Stimulated activated CD4-positive, alpha-beta T cell treated with anti-CD3 and anti-CD28 coated beads, Interleukin-2, amount 100 ng/mL, for 48 hours (primary cell): ENCODE measurements at places on chromosomes 12 and 14.

GRCh38 chr12:3558854-3559253, 67.9 kb downstream of the PRMT8 start:
- DNase-seq = no peak

DNA sequence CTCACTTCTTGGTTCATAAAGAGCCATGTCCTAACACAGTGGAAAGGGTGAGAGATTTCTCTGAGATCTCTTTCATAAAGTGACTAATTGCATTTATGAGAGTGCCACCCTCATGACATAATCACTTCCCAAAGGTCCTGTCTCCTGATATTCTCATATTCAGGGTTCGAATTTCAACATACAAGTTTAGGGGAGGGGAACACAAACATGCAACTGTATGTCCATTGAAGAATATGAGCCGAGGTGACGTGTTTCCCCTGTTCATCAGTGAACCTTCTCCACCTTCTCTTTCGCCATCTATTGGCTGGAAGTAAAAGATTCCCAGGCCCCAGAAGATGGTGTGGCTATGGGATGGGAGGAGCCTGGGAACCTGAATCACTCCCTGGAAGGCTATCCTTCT, 354.2 kb upstream of the ATP2B1 start:
- DNase-seq = no peak

DNA sequence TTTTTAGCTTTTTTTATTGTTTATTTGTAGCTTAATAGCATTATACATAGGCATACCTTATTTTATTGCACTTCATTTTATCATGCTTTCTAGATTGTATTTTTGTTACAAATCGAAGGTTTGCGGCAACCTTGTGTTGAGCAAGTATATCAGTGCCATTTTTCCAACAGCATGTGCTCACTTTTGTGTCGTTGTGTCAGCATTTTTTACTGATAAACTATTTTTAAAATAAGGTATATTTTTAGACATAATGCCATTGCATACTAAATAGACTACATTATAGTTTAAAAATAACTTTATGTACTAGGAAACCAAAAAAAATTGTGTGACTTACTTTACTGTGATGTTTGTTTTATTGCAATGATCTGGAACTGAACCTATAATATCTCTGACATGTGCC, 56.2 kb upstream of the RESF1 start:
- no peak for DNase-seq

DNA sequence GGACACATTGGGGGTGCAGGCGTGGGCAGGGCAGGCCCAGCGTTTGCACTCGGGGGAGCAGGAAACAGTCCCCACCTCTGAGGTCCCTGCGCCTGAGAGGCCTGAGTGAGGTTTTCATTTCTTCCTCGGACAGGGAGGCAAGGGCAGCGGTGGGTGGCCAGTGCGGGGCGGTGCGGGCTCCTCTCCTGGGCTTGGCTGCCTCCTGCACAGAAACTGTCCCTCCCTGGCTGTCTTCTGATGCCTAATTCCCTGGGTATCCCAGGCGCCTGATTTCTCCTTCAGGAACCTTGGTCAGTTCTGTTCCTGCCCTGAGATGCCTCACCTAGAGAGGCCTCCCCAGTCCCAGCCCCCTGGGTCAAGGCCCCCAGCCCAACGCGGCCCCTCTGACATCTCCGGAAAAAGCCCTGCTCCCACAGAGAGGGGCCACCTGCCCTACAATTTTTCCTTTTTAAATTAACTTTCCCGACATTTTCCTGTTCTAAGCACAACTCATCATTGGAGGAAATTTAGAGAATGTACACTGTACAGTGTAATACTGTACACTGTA, 260.3 kb downstream of the ADGRD1 start:
- DNase-seq = no peak

DNA sequence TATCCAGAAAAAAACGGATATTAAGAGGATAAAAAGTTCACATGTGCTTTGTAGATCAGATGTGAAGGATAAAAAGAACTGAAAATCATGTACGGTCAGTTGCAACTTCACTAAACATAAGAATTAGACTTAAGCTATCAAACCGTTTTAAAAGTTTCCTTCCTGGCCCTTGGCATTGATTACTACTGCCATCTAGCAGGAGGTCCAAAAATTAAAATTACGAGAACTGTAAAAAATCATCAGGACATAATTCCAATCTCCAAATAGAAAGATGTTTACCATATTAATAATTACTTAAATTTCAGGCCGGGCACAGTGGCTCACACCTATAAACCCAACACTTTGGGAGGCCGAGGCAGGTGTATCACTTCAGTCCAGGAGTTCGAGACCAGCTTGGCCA, 7.9 kb downstream of the WDR89 start:
- DNase-seq = no peak

GRCh38 chr12:49798248-49798647, 30.0 kb downstream of the NCKAP5L start:
- DNase-seq = no peak

GRCh38 chr12:128026696-128027574, 240.0 kb upstream of the TMEM132C start:
- DNase-seq = no peak

DNA sequence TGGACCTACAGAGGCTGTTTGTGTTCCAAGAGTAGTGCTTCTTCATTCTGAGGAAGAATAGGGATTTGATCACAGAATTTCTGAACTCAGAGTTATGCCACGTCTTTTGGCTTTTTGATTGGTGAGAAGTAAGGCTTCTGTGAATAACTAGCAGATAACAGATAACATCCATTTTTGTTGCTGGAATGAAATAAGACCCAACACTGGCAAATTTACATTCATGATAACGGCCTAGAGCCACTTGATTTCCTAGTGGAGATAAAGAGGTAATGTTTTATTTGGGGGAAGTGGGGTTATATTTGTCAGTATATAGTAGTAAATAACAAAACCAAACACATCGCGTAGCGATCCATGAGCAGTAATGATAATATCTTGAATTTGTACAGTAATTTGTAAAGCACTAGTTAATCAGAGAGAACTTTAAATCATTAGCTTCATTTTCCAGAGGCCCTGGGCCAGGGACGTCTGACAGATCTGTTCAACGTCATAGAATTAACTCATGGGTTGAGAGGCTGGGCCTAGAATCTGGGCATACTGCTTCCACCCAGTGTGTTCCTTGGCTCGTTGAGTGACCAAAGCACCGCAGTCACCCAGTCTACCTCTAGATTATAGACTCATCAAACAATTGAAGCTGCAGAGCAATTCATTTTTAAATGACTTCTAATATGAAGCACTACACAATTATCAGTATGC, 79.6 kb downstream of the HMGA2 start:
- DNase-seq = no peak

GRCh38 chr14:67875175-67876006, 55.8 kb downstream of the RAD51B start:
- no peak for DNase-seq

GRCh38 chr14:65354715-65355114, 57.8 kb upstream of the FUT8 start:
- DNase-seq = no peak

GRCh38 chr14:56579345-56580220, at the start of gene TMEM260:
Gene TMEM260, plus strand, starts transcription at chr14:56579798. Its CDS starts 117 bp downstream, at chr14:56579915.
- peak; percentile 91 for DNase-seq

- DNase-seq = no peak
These were observed 240.3 kb upstream of the PELI2 start for GRCh38 chr14:55877942-55878341.

- DNase-seq = no peak
These were observed 375 bp downstream of the AJUBA start for GRCh38 chr14:22981876-22982476.

GRCh38 chr12:51329742-51330141, 5.8 kb upstream of the BIN2 start:
- no peak for DNase-seq

DNA sequence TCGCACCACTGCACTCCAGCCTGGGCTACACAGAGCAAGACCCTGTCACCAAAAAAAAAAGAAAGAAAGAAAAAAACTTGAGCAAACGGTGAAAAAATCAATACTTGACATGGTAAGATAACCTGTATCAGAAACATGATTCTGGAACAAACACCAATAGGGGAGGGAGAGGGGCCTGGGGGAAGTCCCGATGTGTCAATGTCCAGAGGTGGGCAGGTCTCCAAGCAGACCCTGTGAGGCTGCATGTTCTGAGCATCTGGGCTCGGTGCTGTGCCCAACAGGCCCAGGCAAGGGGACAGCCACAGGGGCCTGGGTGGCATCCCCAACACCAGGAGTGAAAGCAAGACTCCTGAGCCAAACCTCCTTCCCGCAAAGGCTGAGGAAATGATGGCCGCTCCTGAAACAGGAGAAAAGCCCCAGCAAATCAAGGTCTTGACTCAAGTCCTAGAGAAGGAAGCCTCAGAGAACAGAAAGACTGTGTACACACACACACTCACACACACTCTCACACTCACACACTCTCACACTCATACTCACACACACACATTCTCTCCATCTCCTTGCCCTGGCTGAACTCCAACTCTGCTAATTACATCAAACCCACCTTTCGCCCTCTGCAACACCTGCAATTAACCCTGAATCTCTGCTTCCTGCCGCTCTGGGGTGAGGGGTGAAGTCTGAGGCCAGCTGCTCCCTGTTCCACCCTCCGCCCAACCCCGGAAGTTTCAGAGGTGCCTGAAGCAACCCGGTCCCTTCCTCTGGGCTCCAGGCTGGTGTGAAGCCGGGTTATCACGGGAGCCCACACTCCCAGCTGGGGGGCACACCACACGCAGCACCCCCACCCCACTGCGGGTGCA, 20.4 kb downstream of the CCDC88C start:
- DNase-seq = peak; percentile 56

GRCh38 chr12:13173012-13173932, 23.3 kb upstream of the EMP1 start:
- peak; percentile 23 for DNase-seq

GRCh38 chr14:58054100-58054499, 97.9 kb downstream of the ARMH4 start:
- no peak for DNase-seq

- DNase-seq = no peak
These were observed 194.6 kb upstream of the KRR1 start for GRCh38 chr12:75705749-75706711.
